ENCODE measurements at places on chromosomes 6 and 20.

GRCh38 chr20:3080939-3081388, 3.6 kb downstream of the AVP start:
- no peak for DNase-seq

- no peak for DNase-seq
Observed at GRCh38 chr6:136524936-136525413, 25.2 kb downstream of the MAP7 start.

DNA sequence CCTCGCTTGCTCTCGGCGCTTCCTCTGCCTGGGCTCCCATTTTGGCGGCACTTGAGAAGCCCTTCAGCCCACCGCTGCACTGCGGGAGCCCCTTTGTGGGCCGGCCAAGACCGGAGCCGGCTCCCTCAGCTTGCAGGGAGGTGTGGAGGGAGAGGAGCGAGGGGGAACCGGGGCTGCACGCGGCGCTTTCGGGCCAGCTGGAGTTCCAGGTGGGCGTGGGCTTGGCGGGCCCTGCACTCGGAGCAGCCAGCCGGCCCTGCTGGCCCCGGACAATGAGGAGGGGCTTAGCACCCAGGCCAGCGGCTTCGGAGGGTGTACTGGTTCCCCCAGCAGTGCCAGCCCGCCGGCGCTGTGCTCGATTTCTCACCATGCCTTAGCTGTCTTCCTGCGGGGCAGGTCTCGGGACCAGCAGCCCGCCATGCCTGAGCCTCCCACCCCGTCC, 10.2 kb upstream of the SRPK1 start:
- no peak for DNase-seq

GRCh38 chr6:33652002-33652401, 30.9 kb downstream of the ITPR3 start:
- no peak for DNase-seq

DNA sequence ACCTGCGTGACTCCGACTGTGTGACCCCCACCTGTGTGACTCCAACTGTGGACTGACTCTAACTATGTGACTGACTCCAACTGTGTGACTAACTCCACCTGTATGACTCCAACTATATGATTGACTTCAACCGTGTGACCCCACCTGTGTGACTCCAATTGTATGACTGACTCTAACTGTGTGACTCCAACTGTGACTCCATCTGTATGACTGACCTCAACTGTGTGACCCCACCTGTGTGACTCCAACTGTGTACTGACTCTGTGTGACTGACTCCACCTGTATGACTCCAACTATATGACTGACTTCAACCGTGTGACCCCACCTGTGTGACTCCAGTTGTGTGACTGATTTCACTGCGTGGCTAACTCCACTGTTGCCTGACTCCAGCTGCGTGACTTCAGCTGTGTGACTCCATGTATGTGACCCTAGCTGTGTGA, 38.6 kb downstream of the SYNJ2 start:
- no peak for DNase-seq

GRCh38 chr20:51489611-51490010, 52.9 kb downstream of the NFATC2 start:
- no peak for DNase-seq

GRCh38 chr20:62304331-62305148, 1.7 kb downstream of the ADRM1 start:
- no peak for DNase-seq

DNA sequence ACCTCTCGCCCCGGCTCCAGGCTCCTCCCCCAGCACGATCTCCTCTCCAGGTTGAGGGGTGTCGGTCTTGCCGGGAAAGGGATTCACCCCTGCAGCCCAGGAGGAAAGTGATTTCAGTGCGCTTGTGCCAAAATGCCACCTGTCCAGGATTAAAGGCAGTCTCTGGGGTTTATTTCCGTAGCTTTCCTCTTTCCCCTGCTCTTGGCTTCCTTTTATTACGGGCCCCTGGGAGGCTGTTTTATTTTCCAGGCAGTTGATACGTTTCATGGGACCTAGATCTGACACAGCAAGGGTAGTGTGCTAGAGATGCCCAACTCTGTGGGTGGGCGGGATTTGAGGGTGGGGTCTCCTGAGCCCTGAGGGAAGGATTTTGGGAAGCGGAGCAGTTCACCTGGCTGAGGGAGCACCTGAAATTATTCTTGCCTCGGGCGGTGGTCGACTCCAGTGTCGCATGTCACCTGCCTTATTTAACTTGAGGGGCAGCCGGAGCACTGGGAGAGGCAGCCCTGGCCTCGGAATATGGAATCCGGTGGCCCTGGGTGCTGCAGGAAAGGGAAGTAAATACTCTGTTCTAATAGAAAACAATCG, 9.5 kb upstream of the NKX2-2 start:
- no peak for DNase-seq

GRCh38 chr6:134828641-134829040, 121.3 kb downstream of the ALDH8A1 start:
- DNase-seq: no peak

DNA sequence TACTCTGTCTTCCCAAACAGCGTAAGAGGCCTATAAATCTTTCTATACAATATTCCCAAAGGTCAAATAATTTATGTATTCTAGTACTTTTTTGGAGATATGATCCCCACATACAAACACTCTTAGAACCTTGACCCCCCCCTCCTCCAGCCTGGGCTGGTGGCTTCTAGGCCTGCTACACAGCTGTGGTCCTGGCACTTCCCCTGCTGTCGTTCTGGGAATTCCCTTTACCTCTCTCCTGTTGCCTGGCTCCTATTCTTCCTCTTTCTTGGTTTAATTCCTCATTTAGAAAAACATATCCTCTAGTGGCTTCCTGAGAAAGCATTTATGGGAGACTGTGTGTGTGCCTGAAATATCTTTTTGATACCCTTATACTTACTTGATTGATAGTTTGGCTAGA, 4.1 kb upstream of the TXLNB start:
- DNase-seq: no peak

DNA sequence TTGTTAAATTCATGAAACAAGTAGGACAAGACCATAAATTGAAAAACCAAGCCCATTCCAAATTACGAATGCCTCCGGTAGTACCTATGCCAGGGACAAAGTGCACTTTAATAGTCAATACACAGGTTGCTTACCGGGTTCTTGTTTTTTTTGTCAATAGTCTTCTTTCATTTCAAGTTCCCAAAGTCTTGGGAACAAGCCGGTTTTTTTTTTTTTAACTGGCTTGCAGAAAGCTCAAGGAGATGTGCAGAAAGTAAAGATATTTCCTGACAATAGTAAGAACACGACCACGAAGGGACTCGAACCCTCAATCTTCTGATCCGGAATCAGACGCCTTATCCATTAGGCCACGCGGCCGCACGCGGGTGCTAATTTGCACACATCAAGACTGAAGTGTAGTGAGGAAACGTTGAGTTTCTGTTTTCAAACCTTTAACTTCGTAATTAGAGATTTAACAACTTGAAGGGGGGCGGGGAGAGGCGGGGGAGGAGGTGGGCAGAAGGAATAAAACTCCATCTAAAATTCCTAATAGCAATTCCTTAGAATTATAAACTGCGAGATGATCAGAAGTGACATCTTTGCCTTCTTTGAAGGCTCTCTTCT, 181.0 kb downstream of the TRIM27 start:
- no peak for DNase-seq

DNA sequence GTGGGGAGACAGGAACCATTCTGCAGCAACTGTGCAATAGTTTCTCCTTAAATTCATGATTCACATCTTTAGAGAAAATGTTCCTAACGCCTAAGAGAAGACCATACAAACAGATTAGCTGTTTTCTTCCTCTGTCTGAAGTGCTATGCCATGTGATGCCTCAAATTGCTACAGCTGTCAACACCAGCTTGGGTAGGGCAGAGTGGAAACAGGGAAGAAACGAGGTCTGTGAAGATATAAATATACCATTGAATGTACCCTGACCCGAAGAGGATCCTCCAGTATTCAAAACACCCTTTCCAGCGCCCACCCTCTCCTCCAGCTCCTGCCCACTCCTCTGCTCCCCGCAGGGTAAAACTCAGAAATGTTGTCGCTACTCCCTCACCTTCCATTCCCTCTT, 40.3 kb upstream of the PRND start:
- DNase-seq: no peak

DNA sequence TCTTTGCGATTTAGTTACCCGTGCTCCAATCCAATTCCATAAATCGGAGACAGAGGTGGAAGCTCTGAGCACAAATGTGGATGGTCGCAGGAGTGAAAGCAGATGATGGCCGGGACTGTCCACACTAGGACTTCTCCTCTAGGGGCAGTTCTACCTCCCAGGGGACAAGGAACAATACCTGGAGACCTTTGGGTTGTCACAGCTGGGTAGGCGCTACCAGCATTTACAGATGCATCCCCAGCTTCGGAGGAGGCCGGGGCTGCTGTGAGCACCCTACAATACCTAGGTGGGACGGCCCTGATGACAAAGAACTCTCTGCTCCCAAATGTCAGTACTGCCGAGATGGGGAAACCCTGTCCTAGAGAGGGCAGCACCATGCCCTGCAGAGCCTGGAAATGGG, 195.9 kb upstream of the CDH4 start:
- no peak for DNase-seq

DNA sequence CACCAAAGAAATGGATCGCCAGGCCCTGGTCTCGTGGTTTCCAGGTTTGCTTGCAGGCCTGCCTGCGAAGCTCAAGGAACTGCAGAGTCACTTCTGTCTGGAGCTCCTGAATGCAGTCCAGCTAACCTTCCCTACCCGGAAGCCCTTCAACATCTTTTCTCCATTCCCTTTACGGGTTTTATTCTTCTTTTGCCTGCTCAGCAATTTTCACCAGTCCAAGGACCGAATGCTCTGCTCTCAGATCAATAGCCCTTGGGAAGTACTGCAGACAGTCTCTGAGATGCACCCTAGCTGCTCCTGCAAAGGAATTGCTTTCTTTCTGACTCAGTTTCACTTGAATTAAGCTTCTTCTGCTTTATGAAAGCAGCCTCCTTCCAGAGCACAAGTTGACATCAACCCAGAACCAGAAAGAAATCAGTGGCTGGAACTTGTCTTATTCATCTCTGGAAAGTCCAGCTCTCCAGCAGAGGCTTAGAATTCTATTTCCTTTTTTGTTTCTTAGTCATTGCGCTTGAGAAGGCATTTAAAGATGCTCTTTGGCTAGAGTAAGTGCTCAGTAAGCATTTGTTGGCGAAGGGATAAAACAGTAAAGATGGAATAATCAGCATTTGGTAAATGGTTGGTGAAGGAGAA, 18.7 kb upstream of the YWHAB start:
- no peak for DNase-seq

DNA sequence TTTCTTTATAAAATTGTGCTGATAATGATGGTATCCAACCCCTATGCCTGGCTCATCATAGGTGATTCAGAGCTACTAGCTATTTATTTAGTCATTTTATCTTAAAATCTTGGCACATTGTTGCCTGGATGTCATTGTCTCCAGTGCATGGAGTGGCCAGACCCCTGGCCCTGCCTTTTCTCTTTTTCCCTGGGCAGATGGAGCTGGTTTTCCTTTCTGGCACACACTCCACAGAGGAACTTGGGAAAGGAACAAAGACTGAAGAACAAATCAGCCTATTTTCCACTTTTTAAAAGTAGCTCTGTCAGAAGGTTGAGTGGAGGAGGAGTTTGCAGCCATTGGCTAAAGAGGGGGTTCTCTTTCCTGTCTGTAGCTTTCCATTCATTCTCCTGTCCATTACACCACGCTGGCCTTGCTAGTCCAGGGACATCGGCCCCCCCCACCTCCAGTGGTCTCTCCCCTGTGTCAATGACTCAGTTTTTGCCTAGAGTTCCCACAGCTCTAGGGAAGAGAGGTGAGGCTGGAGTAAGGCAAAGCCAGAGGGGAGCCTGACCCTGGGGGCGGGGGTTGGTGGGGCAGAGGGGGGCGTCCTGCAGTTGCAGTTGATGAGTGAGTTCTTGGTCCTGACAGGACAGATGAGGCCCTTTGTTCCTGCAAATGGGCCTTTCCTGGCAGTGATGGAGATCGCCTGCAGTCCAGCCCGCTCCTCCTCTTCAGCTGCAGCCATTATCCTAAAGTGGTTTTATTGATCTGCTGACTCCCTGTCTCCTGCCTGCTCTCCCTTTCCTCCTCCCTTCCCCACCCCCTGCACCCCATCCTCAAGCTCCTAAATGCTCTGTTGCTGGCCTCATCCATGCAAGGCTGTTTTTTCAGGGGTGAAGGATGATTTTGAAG, 774.5 kb downstream of the DHX35 start:
- no peak for DNase-seq

- DNase-seq: no peak
Observed at GRCh38 chr6:138503881-138504680, 4.8 kb upstream of the NHSL1 start.

Data from T47D (cell line).